SJCRH30 (cell line): ENCODE measurements at places on chromosomes 1 and 21.
A peak's percentile ranks its signal among the peaks of the same experiment; 100 is the strongest.

DNA sequence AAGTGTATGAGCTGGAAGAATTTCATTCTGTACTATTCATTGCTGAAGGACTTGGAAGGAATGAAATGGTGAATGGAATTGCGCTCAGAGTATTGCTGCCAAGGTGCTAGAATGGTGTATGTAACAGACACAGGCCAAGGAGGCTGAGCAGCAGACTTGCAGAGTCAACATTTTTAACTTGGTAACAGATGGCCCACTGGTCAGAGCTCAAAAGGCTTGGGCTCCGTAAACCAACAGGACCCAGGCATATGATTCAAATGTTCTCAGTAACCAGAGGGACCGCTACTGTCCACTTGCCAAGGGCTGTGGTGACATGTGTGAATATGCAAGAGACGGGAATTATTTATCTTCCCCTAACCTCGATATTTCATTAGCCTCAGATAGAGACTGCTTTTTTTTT, 28.8 kb upstream of the PTGFRN start:
- H3K36me3 ChIP-seq = no peaks in the 10 kb centered on the region
- H3K4me3 ChIP-seq = no peak overlapping the region
- no peaks in the 10 kb centered on the region for H3K27me3 ChIP-seq
- H3K27ac ChIP-seq = no peak overlapping the region

DNA sequence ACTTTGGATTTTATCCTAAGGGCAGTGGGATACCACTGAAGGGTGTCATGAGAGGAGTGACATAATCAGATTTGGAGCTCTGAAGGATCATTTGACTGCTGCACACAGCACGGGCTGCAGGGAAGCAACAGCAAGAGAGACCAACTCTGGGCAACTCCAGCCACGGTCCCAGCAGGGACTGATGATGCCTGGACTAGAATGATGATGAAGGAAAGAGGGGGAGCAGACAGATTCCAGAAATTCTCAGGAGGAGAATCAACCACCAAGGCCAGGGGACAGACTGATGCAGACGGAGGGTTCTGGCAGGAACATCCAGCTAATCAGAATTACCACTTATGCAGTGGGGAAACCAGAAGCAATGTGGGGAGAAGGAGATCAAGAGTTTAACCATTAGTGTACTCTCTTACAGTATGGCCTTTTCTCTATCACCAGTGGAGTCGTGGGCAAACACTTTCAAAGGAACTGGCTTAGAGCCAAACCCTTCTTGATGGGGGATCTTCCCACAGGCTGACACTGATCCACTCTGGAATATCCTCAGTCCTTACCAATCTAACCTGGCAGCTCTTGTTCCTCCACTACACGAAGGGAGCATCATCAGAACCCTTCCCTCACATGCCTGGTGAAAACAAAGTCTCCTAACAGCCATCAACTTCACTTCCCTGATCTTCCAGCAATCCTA, 3.3 kb downstream of the URB1 start:
- no peaks in the 10 kb centered on the region for H3K27me3 ChIP-seq
- H3K4me1 ChIP-seq = no peaks in the 10 kb centered on the region
- no peak overlapping the region for H3K4me3 ChIP-seq
- H3K27ac ChIP-seq = no peak overlapping the region
- peaks cover 24% of the 10 kb centered on the region for H3K36me3 ChIP-seq

- H3K27ac ChIP-seq = no peak overlapping the region
- no peak for DNase-seq
- peak overlapping the region; percentile 27 for H3K4me3 ChIP-seq
- H3K27me3 ChIP-seq = peaks cover 14% of the 10 kb centered on the region
- H3K36me3 ChIP-seq = no peaks in the 10 kb centered on the region
Measured at GRCh38 chr1:206909161-206909882, 12.1 kb downstream of the IL24 start.

GRCh38 chr1:75794382-75794781, 2.3 kb upstream of the MSH4 start:
- no peaks in the 10 kb centered on the region for H3K27me3 ChIP-seq
- H3K36me3 ChIP-seq = peaks cover 74% of the 10 kb centered on the region
- H3K4me1 ChIP-seq = no peaks in the 10 kb centered on the region; the same call in 1 of the 2 replicates
- H3K4me3 ChIP-seq = no peak overlapping the region
- DNase-seq = no peak
- H3K27ac ChIP-seq = no peak overlapping the region

GRCh38 chr1:102172200-102172599, 175.5 kb upstream of the OLFM3 start:
- no peaks in the 10 kb centered on the region for H3K27me3 ChIP-seq
- no peaks in the 10 kb centered on the region for H3K4me1 ChIP-seq
- no peak overlapping the region for H3K4me3 ChIP-seq
- H3K27ac ChIP-seq = no peak overlapping the region
- no peak for DNase-seq

DNA sequence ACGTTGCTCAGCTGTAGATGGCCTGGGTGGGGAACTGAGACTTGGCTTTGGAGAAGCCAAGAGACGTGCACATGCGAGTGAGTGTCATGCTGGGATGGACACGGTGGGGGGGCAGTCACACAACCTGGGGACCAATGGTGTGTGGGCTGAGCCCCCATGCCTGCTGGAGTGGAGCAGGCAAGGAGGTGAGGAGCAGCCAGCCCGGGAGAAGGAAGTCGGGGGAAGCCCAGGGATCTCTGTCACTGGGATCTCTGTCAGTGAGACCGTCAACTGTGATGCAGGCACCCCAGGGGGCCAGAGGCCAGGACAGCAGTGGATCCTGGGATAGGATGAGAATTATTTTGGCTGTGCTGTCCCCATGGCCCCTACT, 11.0 kb upstream of the ZNF669 start:
- H3K27ac ChIP-seq = no peak overlapping the region
- DNase-seq = no peak
- no peaks in the 10 kb centered on the region for H3K27me3 ChIP-seq
- no peaks in the 10 kb centered on the region for H3K36me3 ChIP-seq

DNA sequence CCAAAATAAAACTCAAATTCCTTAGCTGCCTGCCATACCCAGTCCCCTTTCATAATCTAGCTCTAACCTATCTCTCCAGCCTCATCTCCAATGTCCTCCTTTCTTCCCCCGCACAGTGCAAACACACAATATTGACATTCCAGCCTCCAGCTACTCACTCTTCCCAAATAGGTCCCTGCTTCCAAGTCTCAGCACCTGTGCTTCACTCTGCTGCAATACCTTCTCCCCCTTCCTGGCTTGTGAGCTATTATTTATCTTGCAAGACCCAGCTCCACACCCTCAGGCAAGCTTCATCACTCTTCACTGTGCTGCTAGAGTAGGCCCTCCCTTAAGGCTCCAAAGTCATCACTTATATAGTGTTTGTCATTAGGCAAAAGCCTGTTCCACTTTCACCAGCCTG, 9.7 kb downstream of the PLPP3 start:
- no peaks in the 10 kb centered on the region for H3K36me3 ChIP-seq
- no peak for DNase-seq
- no peak overlapping the region for H3K4me3 ChIP-seq
- H3K27ac ChIP-seq = no peak overlapping the region
- 0 out of 2 replicates have a peak, but pooled peaks cover 8% of the 10 kb centered on the region for H3K27me3 ChIP-seq

DNA sequence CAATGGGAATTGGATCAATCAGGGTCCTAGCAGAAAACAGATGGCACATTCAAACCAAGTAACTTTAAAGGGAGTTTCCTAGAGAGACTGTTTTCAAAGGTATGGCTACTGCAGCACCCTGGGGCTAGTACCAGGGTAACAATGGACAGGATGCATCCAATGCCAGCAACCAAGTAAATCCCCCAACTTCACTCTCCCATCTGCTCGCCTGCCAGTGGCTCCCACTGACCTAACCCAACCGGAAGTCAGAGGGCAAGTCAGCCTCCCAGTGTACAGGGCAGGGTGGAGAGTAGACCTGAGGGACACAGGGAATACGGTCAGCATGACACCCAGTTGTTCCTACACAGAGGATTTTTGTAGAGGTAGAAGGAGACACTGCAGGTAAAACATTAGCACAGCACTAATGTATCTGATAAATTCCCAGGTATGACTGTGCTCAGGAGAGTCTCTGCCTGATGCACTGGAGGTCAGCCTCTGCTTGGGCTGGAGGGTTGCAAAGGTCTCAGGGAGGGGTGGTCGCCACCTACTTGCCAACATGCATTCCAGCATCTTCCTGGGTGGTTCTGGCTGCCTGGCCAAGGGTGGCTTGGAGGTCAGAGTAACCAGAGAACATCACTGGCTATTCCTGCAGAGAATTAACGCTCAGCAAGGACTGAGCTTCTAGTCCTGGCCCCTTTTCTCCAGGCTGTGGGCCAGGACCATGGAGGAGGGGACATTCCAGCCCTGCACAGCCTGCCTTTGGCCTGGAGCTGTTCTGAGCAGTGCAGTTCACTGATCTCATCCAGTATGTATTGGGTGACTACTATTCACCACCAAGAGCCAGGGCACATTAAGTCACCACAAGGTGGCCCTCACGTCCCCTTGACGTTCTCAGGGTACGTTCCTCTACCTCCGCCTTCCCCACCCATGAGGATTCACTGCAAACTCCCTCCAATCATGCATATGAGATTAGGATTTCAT, 5.1 kb upstream of the GJA4 start:
- H3K27me3 ChIP-seq = no peaks in the 10 kb centered on the region; the same call in 1 of the 2 replicates
- H3K36me3 ChIP-seq = no peaks in the 10 kb centered on the region
- H3K4me3 ChIP-seq = no peak overlapping the region
- peak; percentile 48 for DNase-seq
- H3K4me1 ChIP-seq = no peaks in the 10 kb centered on the region
- H3K27ac ChIP-seq = no peak overlapping the region

DNA sequence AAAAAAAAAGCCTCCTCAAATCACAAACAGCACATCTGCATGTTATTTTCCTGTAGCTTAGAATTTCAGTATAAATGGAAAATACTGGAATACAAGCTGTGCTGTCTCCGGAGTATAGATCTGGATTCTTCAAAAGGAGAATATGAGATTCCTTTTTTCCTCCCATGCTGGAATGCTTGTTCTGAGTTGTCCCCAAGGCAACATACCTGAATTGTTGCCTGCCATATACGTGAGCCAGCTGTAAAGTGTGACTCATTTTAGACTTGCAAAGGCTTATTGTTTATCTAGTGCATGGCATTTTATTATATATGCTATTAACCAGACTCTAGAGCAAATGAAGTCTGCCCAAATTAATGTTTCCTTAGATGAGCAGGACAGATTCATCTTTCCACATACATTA, 95.0 kb upstream of the C1orf105 start:
- no peaks in the 10 kb centered on the region for H3K36me3 ChIP-seq
- H3K27me3 ChIP-seq = no peaks in the 10 kb centered on the region
- no peak for DNase-seq
- H3K4me1 ChIP-seq = peaks cover 14% of the 10 kb centered on the region
- H3K27ac ChIP-seq = no peak overlapping the region

- no peak overlapping the region for H3K4me3 ChIP-seq
- no peak for DNase-seq
- no peak overlapping the region for H3K27ac ChIP-seq
- H3K4me1 ChIP-seq = no peaks in the 10 kb centered on the region
- no peaks in the 10 kb centered on the region for H3K36me3 ChIP-seq
Measured at GRCh38 chr21:37800456-37801061, 115.7 kb downstream of the KCNJ6 start.

DNA sequence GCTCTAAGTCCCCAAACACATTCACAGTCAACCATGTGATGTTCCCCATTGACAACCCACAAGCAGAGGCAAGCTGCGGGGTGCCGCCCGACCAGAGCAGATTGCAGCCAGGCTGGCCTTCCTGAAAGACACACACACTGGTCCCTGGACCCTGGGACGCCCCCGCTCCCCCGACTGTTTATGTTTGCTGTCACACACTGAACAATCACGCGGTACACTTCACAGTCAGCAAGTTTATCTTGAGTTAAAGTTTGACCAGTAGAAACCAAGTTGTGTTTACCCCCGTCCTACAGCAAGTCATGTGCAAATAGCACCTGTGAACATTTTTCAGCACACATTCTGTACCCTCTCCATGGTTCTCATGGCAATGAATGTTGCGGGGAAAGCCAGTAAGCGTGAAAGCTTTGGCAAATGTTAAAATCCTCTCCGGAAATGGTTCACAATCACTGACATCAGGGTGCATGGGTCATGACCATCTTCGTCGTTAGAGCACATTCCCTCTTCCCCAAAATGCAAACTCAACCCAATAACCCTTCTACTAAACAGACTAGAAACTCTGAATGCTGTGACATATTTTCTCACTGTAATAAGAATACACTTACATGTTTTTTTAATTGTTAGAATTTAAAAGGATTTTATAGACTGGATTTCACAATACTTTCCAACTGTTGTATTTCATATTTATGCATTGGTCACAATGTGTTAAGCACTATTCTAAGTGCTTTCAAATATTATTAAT, 33.3 kb upstream of the IRF2BP2 start:
- H3K27me3 ChIP-seq = no peaks in the 10 kb centered on the region
- H3K4me3 ChIP-seq = no peak overlapping the region
- no peaks in the 10 kb centered on the region for H3K36me3 ChIP-seq
- H3K27ac ChIP-seq = 0 out of 2 replicates have a peak overlapping the region, but pooled peaks have one; percentile 8

DNA sequence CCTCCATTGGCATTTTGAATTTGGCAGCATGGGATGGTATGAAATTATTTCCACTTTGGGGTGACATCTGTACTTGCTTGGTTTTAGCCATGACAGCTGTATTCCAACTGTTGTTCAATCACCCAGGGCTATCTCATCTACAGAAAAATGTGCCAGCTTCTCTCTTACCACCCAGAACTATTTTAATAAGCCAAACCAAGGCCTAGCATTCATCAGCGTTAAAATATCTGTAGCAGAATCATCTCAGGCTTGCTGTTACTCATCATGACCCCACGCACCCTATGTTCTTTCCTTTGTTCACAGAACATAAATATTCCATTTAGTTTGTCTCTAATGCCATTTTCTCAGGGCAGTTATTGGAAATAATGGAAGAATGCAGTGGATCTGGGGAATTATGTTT, 49.8 kb downstream of the GIPC2 start:
- DNase-seq = no peak
- peak overlapping the region; percentile 41 for H3K27ac ChIP-seq
- no peaks in the 10 kb centered on the region for H3K27me3 ChIP-seq
- H3K36me3 ChIP-seq = no peaks in the 10 kb centered on the region
- no peak overlapping the region for H3K4me3 ChIP-seq

DNA sequence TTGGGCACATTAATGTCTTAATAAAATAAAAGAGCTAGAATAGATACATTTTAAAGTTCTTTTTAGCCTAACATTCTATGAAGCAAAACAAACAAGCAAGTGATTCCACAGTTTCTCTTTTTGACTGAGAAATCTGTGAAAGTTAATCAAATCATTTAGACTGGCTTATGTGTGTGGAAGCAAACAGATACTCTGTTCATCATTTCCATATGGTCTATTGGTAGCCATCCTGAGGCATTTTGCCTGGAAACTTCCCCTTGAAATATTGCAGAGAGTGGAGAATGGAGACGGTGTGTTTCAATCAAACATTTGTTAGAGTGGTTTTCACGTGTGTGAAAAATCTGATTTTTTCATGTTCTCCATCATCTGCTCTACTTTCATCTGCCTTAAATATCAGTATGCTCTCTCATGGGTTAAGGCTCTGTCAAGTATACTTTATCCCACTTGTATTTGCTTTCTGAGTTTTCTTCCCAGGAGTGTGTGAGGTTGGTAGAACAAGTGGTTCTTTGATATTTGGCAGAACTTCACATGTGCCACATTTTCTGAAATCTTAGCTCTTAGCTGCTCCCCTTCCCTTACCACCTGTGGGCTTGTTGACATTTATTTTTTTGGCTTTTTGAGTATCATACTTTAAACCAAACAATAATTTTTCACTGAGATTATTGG, 139.1 kb upstream of the PTGFR start:
- H3K27ac ChIP-seq = no peak overlapping the region
- H3K27me3 ChIP-seq = no peaks in the 10 kb centered on the region
- DNase-seq = no peak

GRCh38 chr1:204503122-204503912, 8.7 kb upstream of the PIK3C2B start:
- no peak overlapping the region for H3K4me3 ChIP-seq
- H3K36me3 ChIP-seq = no peaks in the 10 kb centered on the region
- H3K4me1 ChIP-seq = peaks cover 11% of the 10 kb centered on the region
- no peak overlapping the region for H3K27ac ChIP-seq
